Activated CD8-positive, alpha-beta T cell treated with anti-CD3 and anti-CD28 coated beads for 36 hours (primary cell): ENCODE measurements at places on chromosomes 7 and 10. TPM values are rescaled to one million over a fixed set of nuclear protein-coding genes. Genes with fewer than 3 reads are reported as not detected.
A peak's percentile ranks its signal among the peaks of the same experiment; 100 is the strongest.

GRCh38 chr7:83451501-83452045 lies 197.4 kb downstream of the SEMA3E start:
- H3K27ac ChIP-seq = no peak overlapping the region
- no peaks in the 10 kb centered on the region for H3K27me3 ChIP-seq
- no peaks in the 10 kb centered on the region for H3K4me1 ChIP-seq
- no peak for DNase-seq

DNA sequence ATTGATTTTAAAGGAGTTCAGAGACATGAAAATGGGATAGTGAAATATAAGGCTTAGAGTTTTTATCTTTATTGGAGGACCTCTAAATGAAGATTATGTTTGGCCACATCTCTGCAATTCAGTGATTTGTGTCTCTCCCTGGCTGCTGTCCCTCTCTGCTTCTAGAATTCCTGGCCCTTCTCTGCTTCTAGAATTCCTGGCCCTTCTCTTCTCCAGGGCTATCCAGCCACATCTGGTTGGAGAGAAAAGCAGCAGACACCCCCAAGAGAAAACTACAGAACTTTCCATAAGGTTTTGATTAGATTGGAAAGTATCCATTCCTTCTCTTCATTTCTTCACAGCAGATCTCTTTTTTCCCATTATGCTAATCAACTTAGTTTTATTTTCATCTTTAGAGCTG lies 135.5 kb downstream of the NPY start:
- H3K27me3 ChIP-seq = no peaks in the 10 kb centered on the region
- H3K27ac ChIP-seq = no peak overlapping the region
- H3K4me1 ChIP-seq = no peaks in the 10 kb centered on the region
- H3K36me3 ChIP-seq = no peaks in the 10 kb centered on the region

DNA sequence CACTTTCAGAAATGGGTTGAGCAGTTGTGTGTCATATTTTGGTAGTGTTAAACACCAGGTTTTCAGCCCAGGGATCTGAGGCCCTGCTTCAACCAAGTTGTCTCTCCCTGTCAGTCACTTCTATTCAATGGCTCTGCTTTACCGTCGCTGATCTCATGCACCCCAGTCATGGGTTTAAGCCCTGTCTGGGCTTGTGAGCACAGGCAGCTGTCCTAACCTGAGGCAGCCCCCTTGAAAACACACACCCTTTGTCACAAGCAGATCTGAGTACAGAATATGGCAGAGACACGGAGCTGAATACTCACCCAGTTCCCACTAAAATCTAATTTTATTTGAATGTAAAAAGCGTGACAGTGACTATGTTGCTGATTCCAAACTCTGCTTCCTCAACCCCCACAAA lies 110.6 kb upstream of the GLI3 start:
- H3K27me3 ChIP-seq = no peaks in the 10 kb centered on the region
- no peak overlapping the region for H3K27ac ChIP-seq
- no peaks in the 10 kb centered on the region for H3K4me1 ChIP-seq
- no peak for DNase-seq

DNA sequence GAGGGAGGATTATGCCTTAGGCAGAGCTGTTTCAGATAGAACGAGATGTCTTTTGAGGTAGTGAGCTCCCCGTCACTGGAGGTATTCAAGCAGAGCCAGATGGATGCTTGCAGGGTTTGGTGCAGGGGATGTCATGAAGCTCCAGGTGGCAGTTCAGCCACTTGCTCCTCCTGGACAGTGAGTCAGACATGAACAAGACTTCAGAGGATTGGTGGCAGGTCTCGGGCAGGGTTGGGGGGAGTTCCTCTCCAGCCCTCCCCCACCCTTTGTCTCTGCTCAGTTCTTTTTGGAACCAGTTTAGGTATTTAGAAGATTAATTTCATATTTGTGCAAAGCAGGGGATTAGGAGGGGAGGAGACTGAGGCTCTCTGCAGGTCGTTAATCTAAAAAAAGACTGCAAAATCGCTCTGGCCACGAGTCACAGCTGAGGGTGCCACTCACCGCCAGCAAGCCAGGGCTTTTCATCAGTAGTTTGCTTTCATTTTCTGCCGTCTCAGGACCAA lies 21.5 kb upstream of the MYL10 start:
- no peak overlapping the region for H3K4me3 ChIP-seq
- H3K27me3 ChIP-seq = peaks cover 7% of the 10 kb centered on the region
- H3K36me3 ChIP-seq = no peaks in the 10 kb centered on the region
- H3K4me1 ChIP-seq = no peaks in the 10 kb centered on the region
- DNase-seq = no peak

DNA sequence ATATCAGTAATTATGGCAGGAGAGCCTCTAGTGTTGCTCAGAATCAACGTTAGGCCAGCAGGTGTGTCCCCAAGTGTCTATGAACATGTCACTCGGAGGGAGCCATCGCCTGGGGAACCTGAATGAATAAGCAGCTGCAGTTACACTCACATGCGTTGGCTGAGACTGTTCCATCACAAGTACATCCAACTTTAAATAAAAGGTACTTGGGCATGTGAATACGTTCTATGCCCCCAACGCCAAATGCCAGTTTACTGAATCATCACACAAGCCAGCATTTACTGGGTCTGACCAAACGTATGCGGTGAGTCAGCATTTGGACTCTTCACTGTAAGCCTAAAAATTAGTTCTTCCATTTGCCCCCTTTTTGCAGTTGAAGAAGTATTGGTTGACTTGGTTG lies 207.6 kb upstream of the PLXNA4 start:
- no peaks in the 10 kb centered on the region for H3K27me3 ChIP-seq
- no peak overlapping the region for H3K27ac ChIP-seq
- DNase-seq = no peak
- peaks cover 6% of the 10 kb centered on the region for H3K4me1 ChIP-seq
- H3K36me3 ChIP-seq = peaks cover 20% of the 10 kb centered on the region
- no peak overlapping the region for H3K4me3 ChIP-seq

- H3K36me3 ChIP-seq = no peaks in the 10 kb centered on the region
- H3K27ac ChIP-seq = no peak overlapping the region
- H3K27me3 ChIP-seq = no peaks in the 10 kb centered on the region
- H3K4me3 ChIP-seq = no peak overlapping the region
These were observed 239.7 kb upstream of the SEMA3D start for GRCh38 chr7:85426487-85426960.

DNA sequence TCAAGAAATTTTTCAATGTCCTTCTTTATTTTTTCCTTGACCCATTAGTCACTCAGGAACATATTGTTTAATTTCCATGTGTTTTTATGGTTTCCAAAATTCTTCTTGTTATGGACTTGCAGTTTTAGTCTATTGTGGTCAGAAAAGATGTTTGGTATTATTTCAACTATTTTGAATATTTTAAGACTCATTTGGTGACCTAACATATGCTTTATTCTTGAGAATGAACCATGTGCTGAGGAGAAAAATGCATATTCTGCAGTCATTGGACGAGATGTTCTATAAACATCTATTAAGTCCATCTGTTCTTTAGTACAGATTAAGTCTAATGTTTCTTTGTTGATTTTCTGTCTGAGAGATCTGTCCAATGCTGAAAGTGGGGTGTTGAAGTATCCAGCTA lies 42.3 kb upstream of the MDFIC start:
- DNase-seq = no peak
- no peaks in the 10 kb centered on the region for H3K4me1 ChIP-seq
- H3K27me3 ChIP-seq = no peaks in the 10 kb centered on the region
- H3K27ac ChIP-seq = no peak overlapping the region
- H3K4me3 ChIP-seq = no peak overlapping the region

DNA sequence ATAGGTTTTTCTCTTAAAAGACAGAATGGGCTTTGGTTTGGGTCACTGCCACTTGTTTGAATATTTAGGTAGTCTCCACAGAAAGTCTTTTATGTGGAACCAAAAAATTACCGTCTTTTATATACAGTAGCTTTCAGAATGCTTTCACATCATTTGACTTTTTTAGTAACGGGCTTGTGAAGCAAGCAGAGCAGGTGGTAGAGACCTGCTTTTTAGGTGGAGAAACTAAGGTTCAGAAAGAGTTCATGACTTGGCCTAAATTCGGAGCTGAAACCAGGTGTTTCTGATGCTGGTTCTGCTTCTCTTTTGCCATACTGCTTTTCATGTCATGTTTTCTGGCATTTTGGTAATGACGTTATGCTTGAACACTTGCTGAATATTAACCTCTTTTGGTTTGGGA lies 36.3 kb downstream of the GARS1 start:
- peaks cover 73% of the 10 kb centered on the region for H3K36me3 ChIP-seq
- no peak overlapping the region for H3K4me3 ChIP-seq
- DNase-seq = no peak
- H3K27me3 ChIP-seq = no peaks in the 10 kb centered on the region
- peaks cover 14% of the 10 kb centered on the region for H3K4me1 ChIP-seq

- H3K27ac ChIP-seq = no peak overlapping the region
- H3K27me3 ChIP-seq = peaks cover 11% of the 10 kb centered on the region
- H3K4me3 ChIP-seq = no peak overlapping the region
- peaks cover 37% of the 10 kb centered on the region for H3K4me1 ChIP-seq
These were observed 251.7 kb upstream of the PITRM1 start for GRCh38 chr10:3424111-3424851.

GRCh38 chr10:35063837-35064454 lies 26.2 kb downstream of the CUL2 start:
- DNase-seq = no peak
- peaks cover 26% of the 10 kb centered on the region for H3K36me3 ChIP-seq
- no peak overlapping the region for H3K27ac ChIP-seq
- H3K4me1 ChIP-seq = no peaks in the 10 kb centered on the region
- H3K4me3 ChIP-seq = no peak overlapping the region

- H3K4me1 ChIP-seq = peaks cover 35% of the 10 kb centered on the region
- DNase-seq = peak; percentile 42
- H3K4me3 ChIP-seq = peak overlapping the region; percentile 94
- H3K27ac ChIP-seq = peak overlapping the region; percentile 97
- no peaks in the 10 kb centered on the region for H3K27me3 ChIP-seq
These were observed 977 bp downstream of the TMEM248 start for GRCh38 chr7:66921918-66922486.

- peak; percentile 43 for DNase-seq
- peaks cover 13% of the 10 kb centered on the region for H3K4me1 ChIP-seq
- H3K27me3 ChIP-seq = peaks cover 40% of the 10 kb centered on the region
- H3K36me3 ChIP-seq = no peaks in the 10 kb centered on the region
- no peak overlapping the region for H3K4me3 ChIP-seq
- no peak overlapping the region for H3K27ac ChIP-seq
These were observed 2.4 kb downstream of the TLL2 start for GRCh38 chr10:96511044-96511945.

DNA sequence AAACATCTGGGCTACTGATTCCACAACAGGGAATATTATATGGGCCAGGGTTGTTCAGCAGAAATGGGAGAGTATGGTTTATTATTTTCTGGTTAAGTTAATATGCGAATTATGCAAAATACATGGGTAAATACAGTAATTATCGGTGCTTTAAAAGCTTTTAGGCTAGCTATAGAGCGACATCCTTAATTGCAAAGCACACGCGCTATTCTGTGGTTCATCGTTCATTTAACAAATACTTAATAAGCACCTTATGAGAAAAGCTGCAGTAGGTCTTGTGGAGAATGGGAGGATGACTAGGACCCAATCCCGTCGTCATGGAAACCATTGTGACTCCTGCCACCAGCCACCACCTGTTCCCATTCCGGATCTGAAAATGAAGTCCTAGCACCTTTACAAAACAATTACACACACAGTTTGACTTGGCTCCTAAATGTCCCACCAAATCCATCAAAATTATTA lies 623 bp upstream of the CEP41 start:
- no peak for DNase-seq
- peaks cover 18% of the 10 kb centered on the region for H3K36me3 ChIP-seq
- H3K27ac ChIP-seq = peak overlapping the region; percentile 100
- peak overlapping the region; percentile 99 for H3K4me3 ChIP-seq
- H3K27me3 ChIP-seq = no peaks in the 10 kb centered on the region

DNA sequence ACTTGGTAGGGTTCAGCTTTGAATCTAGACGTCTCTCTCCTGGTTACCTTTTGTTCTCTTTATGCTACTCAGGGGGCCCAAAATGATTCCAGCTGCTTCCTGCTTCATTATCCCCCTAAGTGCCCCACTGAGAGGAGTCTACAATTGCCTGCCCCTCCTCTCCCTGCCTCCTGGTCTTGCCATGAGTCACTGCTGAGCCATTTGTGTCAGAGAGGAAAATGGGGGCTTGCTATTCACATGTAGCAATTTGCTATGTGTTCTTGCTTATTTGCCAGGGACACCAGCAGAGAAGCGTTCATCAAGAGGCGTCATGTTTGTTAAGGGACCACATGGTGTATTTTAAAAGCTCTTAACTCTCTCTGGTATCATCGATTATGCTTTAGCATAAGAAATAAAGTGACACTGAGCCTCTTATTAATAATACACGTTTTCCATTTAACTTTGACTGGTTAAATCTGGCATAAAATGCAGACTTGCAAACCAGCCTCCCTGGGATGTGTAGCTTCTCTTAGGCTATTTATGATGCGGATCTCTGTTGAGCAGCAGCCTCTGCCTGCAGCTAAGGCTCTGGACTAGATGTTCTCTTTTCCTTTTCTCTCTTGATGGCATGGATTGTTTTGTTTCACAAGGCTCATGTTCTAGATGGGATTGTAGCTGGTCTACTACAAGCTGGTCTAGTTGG lies 239.3 kb downstream of the AUTS2 start:
- H3K27ac ChIP-seq = no peak overlapping the region
- no peaks in the 10 kb centered on the region for H3K36me3 ChIP-seq
- no peak for DNase-seq

GRCh38 chr7:98994046-98994944 lies 116.0 kb downstream of the TRRAP start:
- no peak overlapping the region for H3K27ac ChIP-seq
- peaks cover 18% of the 10 kb centered on the region for H3K4me1 ChIP-seq
- H3K4me3 ChIP-seq = no peak overlapping the region
- peaks cover 55% of the 10 kb centered on the region for H3K36me3 ChIP-seq

DNA sequence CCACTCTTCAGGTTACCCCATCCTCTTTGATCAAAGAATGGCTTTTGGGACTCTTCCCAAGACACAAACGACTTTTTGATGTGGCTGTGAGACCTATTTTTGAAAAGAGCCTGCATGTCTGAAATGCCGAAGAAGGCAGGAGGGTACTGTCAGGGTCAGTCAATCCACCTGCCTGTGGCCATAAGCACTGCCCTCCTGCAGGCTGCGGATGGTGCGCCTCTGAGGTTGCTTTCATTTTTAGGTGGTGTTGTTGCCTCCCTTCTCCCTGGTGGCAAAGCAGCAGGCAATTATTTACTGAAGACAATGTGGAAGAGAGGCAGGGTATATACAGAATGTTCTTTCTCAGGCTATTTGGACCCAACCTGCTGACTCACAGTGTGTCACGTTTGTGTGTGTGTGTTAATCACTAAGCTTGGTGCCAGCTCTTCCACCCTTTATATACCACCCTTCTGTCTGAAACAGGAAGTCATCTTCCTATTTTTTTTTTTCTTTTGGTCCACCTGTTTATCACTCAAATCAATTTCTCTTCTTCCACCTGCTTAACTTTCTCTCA lies 1421.2 kb upstream of the CELF2 start:
- no peak for DNase-seq
- H3K36me3 ChIP-seq = no peaks in the 10 kb centered on the region
- no peaks in the 10 kb centered on the region for H3K27me3 ChIP-seq
- no peaks in the 10 kb centered on the region for H3K4me1 ChIP-seq
- no peak overlapping the region for H3K27ac ChIP-seq

HPSE2 gene
- total RNA-seq = not detected

GIMAP2 gene
- total RNA-seq = 42.7 TPM

IFIT1 gene
- total RNA-seq = 6.3 TPM

NAT16 gene
- not detected for total RNA-seq

IL15RA gene
- total RNA-seq = 25.1 TPM

PTPRN2 gene
- 0.49 TPM for total RNA-seq

BTBD16 gene
- not detected for total RNA-seq

SPDYE6 gene
- not detected for total RNA-seq

HGF gene
- total RNA-seq = not detected

FRMPD2 gene
- not detected for total RNA-seq

AIFM2 gene
- 8.2 TPM for total RNA-seq

LAMB1 gene
- total RNA-seq = 0.36 TPM

NPC1L1 gene
- total RNA-seq = not detected

RNF148 gene
- total RNA-seq = not detected
